ENCODE measurements at places on chromosomes 2 and 18. TPM values are rescaled to one million over a fixed set of nuclear protein-coding genes. Genes with fewer than 3 reads are reported as not detected.

Gene CMPK2
- 3.6 TPM for total RNA-seq

Gene COL3A1
- 174 TPM for total RNA-seq

Gene TMEM37
- total RNA-seq = 21.9 TPM

Gene AQP12A
- total RNA-seq = not detected

Gene SCYGR4
- not detected for total RNA-seq

Gene CIDEA
- total RNA-seq = not detected

Gene HOXD11
- total RNA-seq = not detected

Gene ZBTB7C
- 47.8 TPM for total RNA-seq

Gene DSG4
- 0.55 TPM for total RNA-seq

GRCh38 chr2:234988491-234988890 is 36.7 kb downstream of the SH3BP4 start:
- DNase-seq = no peak

- DNase-seq = no peak
These were observed 135.3 kb downstream of the CTIF start for GRCh38 chr18:48673853-48674721.

DNA sequence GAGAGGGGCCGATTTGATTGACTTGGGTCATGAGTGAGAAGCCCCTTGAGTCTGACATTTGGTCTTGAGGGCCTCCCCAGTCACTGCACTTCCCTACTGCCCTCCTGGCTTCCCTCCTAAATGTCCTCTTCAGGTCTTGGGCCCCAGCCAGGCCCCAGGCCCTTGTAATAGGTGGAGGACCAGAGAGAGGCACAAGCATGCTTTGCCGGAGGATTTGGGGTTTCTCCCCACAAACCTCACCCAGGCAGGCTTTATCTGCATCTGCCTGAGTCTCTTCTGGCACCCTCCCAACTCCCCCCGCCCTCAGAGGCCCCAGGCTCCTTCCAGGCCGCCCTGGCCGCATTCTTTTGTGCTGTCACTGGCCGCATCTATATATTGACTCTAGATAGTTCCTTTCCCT is 270.7 kb downstream of the HAUS1 start:
- peak; percentile 27 for DNase-seq

- DNase-seq = peak; percentile 90
These were observed 54.9 kb upstream of the CAPN13 start for GRCh38 chr2:30862054-30862651.

GRCh38 chr18:55918444-55918843 is 330.5 kb upstream of the TCF4 start:
- peak; percentile 3 for DNase-seq

- no peak for DNase-seq
These were observed 49.0 kb upstream of the TMEM18 start for GRCh38 chr2:726169-726568.

GRCh38 chr2:28341208-28341891 is 51.3 kb upstream of the FOSL2 start:
- DNase-seq = no peak

DNA sequence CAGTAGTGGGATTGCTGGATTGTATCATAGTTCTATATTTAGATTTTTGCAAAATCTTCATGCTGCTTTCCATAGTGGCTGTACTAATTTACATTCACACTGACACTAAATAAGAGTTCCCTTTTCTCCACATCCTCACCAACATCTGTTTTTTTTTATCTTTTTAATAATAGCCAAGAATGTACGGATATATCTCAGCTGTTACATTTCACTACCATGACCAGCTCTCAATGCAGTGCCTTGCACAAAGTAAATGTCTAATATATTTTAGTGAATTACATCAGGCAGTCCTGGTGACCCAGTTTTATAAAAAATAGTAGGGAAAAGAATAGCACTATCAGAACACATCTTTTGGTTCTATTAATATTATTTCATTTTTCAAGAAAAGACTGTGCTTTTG is 161.8 kb downstream of the LNPK start:
- peak; percentile 48 for DNase-seq

- DNase-seq = no peak
These were observed 167.2 kb upstream of the SATB2 start for GRCh38 chr2:199624958-199625357.

GRCh38 chr18:78770139-78770822 is 209.3 kb upstream of the SALL3 start:
- DNase-seq = peak; percentile 20

Measured in stomach (tissue), 19 donors.